ENCODE measurements at places on chromosomes 1 and 21. TPM values are rescaled to one million over a fixed set of nuclear protein-coding genes. Genes with fewer than 3 reads are reported as not detected.

TSTD1 gene
- total RNA-seq: 37.9 TPM

GMEB1 gene
- 8.5 TPM for total RNA-seq

TMEM9 gene
- 80.6 TPM for total RNA-seq

SLC5A3 gene
- 8.1 TPM for total RNA-seq

BARHL2 gene
- total RNA-seq: not detected

NUF2 gene
- total RNA-seq: 1.1 TPM

PTPN22 gene
- not detected for total RNA-seq

All from pericardium fibroblast (primary cell).